ENCODE measurements at places on chromosomes 6 and 20.

GRCh38 chr6:3484946-3485345, 28.1 kb upstream of the SLC22A23 start:
- DNase-seq = no peak

DNA sequence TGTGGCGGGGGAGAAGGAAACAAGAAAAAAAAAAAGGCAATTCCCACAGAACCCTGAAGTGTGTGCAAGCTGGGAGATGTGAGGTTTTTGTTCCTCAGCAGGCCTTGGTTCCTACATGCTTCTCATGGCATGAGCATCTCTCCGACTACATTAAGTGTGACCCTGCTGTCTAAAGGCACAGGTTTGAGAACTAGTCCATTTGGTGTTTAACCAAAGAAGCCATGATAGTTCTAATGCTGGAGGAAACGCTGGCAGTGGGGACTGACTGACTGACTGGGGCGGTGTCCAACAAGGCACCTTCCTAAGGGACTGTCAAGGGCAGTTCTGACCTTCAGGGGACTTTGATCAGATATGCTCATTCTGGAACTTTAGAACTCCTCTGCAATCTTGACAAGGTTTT, 3.8 kb downstream of the TXNDC5 start:
- no peak for DNase-seq

DNA sequence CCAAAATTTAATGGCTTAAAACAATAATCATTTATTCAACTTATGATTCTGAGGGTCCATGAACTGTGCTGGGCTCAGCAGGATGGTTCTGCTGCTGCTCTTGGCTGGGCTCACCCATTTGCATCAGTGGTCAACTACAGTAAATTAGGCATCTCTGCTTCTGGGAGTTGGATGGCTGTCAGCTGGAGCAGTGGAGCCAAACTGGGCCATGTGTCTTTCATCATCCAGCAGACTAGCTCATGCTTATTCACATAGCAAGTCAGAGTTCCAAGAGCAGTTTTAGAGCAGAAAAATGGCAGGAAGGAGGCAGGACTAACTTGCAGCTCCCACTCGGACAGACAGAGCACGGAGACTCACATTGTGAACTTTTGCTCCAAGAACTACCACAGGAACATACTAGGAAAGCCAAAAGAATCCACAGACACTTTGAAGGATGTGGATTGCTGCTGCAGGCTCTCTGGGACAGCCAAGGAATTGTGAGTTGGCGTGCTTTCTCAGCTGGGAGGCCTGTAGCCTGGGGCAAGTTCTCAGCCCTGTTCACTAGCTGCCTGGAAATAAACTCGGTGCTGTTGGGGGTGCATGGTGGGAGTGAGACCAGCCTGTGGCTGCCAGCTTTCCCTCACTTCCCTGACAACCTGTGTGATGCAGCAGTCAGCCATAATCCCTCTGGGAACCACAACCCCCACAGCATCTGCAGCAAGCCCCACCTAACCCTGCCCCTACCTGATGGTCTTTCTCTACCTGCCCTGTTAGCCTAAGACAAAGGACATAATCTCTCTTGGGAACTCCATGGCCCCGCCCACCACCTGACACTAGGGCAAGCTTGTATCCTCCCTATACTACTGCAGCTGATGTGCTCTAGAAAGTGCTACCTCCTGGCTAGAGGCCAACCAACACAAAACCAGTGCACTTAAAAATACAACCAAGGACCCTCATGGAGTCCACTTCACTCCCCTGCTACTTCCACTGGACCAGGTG, 129.0 kb downstream of the JPH2 start:
- DNase-seq = no peak

DNA sequence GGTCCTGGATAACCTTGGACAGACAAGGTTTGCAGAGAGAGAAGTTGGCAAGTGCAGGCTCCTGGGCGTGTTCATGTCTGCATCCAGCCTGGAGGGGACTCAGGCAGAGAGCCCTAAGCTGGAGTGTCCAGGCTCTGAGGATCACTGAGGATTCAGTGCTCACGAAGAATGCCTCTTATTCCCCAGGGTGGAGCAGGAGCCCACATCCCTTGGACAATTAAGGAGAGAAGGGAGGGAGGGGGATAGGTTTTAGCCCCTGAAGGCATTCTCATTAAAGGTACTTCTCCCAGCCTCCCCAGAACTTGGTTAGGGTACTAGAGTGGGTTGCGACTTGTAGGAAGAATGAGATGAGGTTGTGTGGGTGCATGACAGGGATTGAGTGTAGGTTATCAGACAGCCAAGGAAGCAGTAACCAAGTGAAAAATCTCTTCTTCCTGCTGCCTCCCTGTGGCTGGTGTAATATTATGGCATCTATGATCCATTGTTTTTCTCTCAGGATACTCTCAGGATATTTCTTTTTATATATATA, 680 bp downstream of the HLA-DPB1 start:
- no peak for DNase-seq

- no peak for DNase-seq
Observed at GRCh38 chr20:56708991-56709390, 79.9 kb downstream of the TFAP2C start.

DNA sequence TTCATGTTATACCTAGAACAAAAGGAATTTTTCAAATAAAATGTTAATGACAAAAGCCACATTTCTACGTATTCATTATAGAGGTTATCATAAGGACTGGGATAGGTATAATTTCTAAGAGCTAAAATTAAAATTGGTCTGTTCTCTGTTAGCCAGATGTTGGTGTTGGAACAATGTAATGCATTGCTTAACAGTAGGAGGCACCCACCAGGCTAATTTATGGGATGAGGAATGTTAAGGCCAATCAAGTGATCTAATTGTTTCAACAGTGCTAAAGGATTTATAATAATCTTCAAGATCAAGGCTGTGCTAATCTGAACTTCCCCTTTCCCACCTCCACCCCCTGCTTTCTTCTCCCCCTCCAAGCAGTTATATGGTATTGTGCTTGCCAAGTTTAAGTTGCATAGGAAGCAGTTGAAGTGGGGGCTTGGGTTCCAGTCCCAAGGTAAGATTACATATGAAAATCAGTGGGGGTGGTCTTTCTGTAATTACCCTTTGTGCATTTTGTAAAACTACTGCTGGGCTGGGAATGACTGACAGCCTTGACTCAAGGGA, 89.2 kb upstream of the BACH2 start:
- DNase-seq = no peak

GRCh38 chr6:116483616-116484015, 22.4 kb downstream of the CALHM6 start:
- no peak for DNase-seq

DNA sequence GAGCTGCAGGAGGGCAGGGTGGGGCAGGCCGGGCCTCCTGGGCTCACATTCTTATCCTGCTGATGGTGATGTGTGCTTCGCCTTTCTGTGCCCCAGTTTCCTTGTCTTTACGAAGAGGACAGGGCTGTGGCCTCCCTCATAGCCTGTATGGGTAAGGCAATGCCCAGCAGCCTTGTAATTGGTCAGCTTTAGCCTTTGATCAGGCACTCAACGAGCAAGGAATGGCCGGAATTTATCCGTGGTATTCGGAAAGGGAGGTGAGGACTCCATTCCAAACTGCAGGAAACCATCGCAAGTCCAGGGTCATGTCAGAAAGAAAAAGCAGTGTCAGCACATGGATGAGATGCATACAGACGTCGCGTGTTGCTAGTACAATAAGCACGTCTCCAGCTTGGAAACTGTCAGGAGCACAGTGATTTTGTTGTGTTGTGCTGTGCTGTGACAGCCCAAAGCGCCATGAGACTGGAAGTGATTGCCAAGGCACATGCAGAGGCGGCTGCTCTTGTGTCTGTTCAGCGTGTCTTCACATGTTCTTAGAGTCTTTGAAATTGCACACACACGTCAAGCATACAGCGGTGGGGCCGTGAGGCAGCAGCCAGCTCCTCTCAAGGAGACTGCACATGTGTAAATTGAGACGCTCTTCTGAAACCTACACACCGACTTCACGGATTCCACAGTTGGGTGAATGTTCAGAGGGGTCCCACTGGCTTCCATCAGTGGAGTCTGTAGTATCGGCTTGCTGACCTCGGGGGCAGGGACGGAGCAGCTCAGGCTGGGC, 6.2 kb downstream of the SS18L1 start:
- DNase-seq = no peak

GRCh38 chr6:106138151-106138550, 52.0 kb downstream of the PRDM1 start:
- DNase-seq = no peak

- no peak for DNase-seq
Observed at GRCh38 chr6:7526755-7527154, 14.7 kb upstream of the DSP start.

DNA sequence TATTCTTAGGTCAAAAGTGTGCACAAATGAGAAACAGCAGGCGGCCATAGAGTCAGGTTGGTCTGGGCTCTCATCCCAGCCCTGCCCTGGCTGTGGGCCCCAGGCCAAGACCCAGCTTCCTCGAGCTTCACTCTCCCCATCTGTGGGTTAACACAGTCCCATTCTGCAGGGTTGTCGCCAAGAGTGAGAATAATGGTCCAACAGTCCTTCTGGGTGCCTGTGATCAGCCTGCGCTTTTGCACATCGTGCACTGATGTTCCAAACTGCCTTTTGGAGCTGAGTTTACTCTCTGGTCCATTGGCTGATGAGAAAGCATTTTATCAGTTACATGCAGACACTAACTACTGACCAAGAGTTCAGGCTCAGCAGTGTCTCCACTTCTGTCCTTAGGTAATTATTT, 82.6 kb downstream of the INSM1 start:
- DNase-seq = no peak

DNA sequence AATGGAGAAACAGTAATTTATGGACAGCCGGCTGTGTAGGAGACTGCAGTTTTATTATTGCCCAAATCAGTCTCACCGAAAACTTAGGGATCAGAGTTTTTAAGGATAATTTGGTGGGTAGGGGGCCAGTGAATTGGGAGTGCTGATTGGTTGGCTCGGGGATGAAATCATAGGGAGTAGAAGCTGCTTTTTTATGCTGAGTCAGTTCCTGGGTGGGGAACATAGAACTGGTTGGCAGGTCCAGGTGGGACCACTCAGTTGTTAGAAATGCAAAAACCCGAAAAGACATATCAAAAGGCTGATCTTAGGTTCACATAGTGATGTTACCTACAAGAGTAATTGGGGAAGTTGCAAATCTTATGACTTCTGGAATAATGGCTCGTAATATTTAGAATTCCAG, 59.3 kb downstream of the DOP1A start:
- no peak for DNase-seq

GRCh38 chr6:135658481-135658880, 160.9 kb upstream of the AHI1 start:
- no peak for DNase-seq

- no peak for DNase-seq
Observed at GRCh38 chr6:169172946-169173345, 80.7 kb downstream of the THBS2 start.

GRCh38 chr20:46720776-46721425, 11.5 kb downstream of the SLC2A10 start:
- no peak for DNase-seq
